ENCODE measurements at places on chromosomes 6 and 20.

GRCh38 chr20:58023346-58023745 lies 205.1 kb downstream of the ANKRD60 start:
- no peak for DNase-seq

- no peak for DNase-seq
Measured at GRCh38 chr6:158762787-158763433, 56.3 kb downstream of the EZR start.

GRCh38 chr20:38252292-38253288 lies 7.9 kb downstream of the KIAA1755 start:
- DNase-seq = no peak

- DNase-seq = no peak
Measured at GRCh38 chr20:3572151-3572550, 91.0 kb downstream of the GFRA4 start.

- no peak for DNase-seq
Measured at GRCh38 chr6:88775866-88776571, 187.4 kb downstream of the RNGTT start.

DNA sequence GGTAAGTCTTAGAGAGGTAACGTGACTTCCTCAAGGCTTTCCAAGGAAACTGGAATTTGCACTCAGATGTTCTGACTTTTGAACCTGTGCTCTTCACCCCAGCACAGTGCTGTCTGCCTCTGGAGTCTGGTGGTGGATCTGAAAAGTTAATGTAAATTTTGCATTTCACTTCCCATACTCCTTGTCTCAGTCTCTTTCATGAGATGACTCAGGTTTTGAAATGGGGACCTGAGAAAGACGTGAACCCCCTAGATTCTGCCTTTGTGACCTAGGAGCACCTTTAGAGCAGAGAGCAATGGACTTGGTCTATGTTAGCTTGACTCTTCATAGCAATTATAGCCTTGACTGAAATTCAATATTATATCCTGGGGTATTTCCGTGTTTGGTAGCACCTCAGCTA lies 223.0 kb downstream of the QKI start:
- DNase-seq = no peak

DNA sequence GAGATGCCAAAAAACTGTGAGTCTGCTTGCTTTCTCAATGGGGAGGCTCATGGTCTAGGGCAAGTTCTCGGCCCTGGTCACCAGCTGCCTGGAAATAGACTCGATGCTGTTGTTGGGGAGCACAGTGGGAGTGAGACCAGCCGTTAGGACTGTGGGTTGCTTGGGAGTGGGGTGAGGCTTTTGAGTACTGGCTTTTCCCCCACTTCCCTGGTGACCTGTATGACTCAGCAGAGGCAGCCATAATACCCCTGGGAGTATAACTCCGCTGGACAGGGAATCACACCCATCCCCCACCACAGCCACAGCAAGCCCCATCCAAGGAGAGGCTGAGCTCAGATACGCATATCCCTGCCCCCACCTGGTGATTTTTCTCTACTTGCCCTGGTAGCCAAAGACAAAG lies 48.9 kb upstream of the OGFRL1 start:
- DNase-seq = no peak

DNA sequence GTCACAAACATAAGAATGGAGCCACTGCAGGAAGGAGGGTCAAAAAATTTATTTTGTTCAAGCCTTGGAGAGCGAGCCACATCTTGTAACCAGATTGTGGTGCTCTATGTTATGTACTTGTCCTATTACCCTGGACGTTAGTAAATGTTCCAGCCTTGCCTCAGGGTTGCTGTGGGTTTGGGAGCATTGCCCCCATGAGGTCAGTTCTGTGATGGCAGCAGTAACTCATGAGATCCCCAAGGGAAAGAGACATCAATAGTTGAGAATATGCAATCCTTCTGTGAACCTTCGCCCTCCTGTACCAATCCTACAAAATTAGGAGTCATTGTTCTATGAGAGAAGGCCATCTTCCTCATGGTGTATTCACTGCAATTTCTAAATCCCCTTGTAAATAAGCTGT lies 16.4 kb upstream of the CFAP206 start:
- no peak for DNase-seq

- no peak for DNase-seq
Measured at GRCh38 chr20:8740265-8740664, 328.6 kb upstream of the PLCB4 start.

- no peak for DNase-seq
Measured at GRCh38 chr6:34771727-34772126, 14.4 kb downstream of the SNRPC start.

GRCh38 chr6:13395272-13396237 lies 67.2 kb upstream of the TBC1D7 start:
- peak; percentile 81 for DNase-seq

GRCh38 chr6:106518748-106519147 lies 110.5 kb downstream of the RTN4IP1 start:
- no peak for DNase-seq

- DNase-seq = no peak
Measured at GRCh38 chr6:131124336-131125071, 10.8 kb upstream of the AKAP7 start.

- DNase-seq = no peak
Measured at GRCh38 chr20:63409834-63410435, 48.8 kb upstream of the CHRNA4 start.

GRCh38 chr20:34526466-34526865 lies 10.2 kb downstream of the DYNLRB1 start:
- DNase-seq = no peak

DNA sequence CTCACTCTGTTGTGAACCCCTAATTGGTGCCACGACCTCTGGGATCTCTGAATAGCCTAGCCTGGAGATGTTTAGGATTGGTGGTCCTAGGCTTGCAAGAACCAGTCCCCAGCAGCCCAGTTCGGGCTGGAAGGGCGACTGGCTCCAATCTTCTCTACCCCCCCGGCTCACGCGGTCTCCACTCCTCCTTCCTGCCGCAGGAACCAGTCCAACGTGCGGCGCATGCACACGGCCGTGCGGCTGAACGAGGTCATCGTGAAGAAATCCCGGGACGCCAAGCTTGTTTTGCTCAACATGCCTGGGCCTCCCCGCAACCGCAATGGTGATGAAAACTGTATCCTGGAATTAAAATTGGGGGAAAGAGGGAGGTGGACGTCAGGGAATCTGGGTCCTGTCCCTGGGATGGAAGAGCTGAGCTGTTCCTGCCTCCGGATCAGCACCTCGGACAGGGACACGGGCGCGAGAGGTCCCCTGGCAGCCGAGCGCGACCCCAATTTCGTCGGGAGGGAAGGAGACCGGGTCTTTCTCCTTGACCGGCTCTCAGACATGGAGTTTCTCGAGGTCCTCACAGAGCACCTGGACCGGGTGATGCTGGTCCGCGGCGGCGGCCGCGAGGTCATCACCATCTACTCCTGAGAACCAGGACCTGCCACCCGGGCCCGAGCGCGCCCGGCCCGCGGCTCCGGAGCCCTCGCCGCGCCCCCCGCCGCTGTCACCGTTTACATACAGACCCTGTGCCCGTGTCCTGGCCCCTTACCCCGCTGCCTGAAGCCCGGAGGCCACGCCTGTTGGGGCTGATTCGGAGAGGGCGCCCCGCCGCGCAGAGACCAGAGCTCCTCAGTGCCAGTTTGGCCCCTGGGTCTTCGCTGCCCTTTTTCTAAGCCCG lies 28.2 kb downstream of the SLC12A5 start:
- DNase-seq = no peak

- peak; percentile 82 for DNase-seq
Measured at GRCh38 chr6:136669299-136669699, 119.1 kb upstream of the MAP7 start.

- DNase-seq = peak; percentile 28
Measured at GRCh38 chr6:24431045-24431451, 28.3 kb downstream of the MRS2 start.

DNA sequence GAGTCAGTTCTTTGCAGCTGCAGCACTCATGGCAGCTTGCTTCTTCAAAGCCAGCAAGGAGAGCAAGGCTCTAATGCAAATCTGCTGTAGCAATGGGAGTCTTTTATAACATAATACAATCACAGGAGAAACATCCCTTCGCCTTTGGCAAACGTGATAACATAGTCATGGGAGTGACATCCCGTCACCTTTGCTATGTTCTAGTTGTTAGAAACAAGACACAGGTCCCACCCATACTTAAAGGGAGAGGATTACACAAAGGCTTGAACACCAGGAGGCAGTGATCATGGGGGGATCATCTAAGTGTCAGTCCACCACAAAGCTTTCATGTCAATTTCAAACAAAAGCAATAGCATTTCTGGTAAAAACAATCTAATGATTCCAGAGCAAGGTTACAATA lies 40.1 kb upstream of the PHACTR2 start:
- DNase-seq = no peak

- DNase-seq = no peak
Measured at GRCh38 chr6:53651764-53652401, 13.7 kb downstream of the KLHL31 start.

- DNase-seq = no peak
Measured at GRCh38 chr6:52731719-52732118, 31.6 kb downstream of the GSTA2 start.

DNA sequence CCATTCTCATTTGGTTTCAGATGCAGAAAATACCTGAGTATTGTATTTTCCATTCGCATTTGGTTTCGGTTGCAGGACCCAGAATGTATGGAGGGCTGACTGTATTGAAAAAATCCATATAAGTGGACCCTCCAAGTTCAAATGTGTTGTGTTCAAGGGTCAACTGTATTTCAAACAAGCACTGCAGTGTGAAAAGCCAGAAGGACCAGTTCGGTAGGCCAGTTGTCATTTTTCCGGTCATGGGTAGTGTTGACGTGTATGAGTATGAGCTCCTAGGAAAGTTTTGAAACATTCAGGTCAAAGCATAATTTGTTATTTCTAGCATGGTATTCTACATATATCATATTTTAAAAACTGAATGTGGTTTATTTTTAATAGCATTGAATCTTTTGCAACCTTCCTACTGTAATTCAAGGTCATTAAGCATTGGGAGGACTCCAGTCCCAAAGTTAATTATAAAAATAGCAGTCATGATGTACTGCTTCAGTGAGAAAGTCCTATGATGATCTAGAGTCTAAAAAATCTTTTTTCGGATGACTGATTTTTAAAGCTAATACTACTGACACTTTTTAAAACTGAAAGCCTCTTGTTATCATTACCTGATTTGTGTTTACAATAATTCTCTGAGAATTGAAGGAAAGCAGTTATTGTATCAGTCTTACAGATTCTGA lies 18.9 kb downstream of the NHSL1 start:
- no peak for DNase-seq

DNA sequence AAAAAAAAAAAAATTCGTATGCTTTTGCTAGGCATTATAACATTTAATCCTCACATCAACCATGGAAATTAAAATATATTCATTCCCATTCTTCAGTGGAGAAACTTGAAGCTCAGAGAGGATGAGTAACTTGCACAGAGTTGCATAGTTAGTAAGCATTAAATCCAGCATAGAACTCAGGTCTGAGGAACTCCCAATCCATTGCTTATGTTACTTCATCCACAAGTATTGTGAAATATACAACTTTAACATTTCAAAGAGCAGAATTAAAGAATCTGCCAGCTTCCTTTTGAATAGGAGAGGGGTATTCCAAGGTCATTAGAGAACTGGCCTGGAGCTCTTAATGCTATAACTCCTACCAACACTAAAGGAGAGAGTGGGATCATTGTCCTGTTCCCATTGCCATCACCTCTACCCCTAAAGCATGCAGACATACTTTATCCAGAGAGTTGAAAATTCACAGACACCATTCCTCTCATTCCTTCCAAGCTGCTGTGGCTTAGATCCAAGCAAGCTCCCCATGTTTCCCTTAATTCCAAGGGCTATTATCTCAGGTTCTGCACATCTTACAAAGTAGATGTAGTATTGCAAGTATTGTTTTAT lies 91.9 kb downstream of the FLRT3 start:
- DNase-seq = no peak

DNA sequence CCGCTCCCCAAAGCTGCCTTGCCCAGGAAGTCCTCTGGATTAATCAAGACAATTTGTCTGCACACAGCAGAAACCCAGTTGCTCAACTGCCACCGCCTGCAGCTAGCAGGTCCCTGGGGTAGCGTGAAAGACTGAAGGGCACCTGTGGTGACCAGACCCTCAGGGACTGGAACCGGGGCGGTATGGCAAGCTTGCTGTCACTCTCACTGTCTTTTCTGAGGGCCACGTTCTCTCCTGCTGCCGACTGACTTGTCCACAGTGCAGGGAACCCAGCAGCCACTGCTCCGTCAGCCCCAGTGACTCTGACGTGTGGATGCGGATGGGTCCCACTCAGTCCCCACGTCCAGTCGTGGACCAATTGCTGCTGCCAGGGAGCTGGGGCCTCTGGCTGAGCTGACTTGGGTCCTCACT lies 72.8 kb upstream of the PMEPA1 start:
- no peak for DNase-seq

- peak; percentile 53 for DNase-seq
Measured at GRCh38 chr6:143999406-143999805, 8.7 kb downstream of the PLAGL1 start.

DNA sequence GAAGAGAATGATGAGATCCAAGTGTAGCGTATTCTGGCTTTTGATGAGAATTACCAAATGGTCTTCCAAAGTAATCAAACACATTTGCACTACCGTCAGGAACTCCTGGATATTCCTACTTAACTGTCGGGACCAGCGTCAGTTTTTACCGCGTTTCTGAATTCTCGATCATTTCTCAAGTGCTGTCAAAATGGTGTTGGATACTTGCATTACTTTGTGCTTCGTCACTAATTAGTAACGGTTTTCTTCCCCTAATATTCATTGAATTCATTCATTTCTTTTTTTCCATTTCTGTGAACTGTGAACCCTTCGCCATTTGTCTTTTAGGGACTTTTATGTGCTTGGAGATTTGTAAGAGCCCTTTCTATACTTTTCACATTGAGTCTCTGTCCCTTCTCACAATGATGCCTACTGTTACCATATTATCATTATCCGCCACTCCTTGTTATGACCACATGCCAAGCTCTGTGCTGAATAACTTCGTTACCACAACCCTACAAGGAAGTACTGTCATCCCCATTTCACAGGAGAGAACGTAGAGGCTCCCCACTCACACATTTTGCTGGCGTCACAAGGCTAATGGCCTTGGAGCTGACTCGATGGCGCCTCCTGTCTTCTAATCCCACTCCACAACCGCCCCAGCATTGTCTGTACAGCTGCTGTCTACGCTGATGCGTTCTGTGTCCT lies 74.2 kb upstream of the QKI start:
- DNase-seq = no peak

- DNase-seq = no peak
Measured at GRCh38 chr20:51679254-51679921, 88.8 kb downstream of the ATP9A start.

- DNase-seq = no peak
Measured at GRCh38 chr6:73664701-73665100, 10.9 kb upstream of the SLC17A5 start.

DNA sequence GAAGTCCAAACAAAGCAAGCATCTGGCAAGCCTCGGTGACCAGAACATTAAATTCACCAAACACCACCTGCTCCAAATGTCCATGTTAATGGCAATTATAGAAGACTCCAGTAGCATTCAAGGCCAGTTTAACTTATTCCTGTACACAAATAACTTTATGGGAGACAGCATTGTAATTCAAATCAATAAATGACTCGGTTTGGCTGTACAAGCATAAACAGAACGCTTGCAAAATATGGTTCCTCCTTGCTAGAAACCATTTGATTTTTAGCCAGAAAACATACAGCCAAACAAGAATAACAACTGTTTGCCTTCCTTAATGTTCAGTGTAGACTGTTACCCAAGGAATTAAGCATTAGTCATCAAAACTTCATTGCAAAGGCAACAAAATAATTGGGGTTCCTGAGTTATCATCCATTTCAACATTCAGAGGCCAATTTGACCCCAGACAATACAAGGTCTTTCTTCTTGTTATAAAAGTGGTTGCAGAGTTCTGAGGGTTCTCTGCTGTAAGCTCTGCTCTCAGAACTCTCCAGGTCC lies 125.1 kb downstream of the BFSP1 start:
- no peak for DNase-seq

Measured in AG09309 (cell line).